GF-D8 (cell line): ENCODE measurements at places on chromosomes 7 and 10.
A peak's percentile ranks its signal among the peaks of the same experiment; 100 is the strongest.

GRCh38 chr10:11005725-11006427 is 11.8 kb upstream of the CELF2 start:
- DNase-seq, result no peak

- DNase-seq, result no peak
Observed at GRCh38 chr10:57844387-57844998, 423.2 kb downstream of the IPMK start.

DNA sequence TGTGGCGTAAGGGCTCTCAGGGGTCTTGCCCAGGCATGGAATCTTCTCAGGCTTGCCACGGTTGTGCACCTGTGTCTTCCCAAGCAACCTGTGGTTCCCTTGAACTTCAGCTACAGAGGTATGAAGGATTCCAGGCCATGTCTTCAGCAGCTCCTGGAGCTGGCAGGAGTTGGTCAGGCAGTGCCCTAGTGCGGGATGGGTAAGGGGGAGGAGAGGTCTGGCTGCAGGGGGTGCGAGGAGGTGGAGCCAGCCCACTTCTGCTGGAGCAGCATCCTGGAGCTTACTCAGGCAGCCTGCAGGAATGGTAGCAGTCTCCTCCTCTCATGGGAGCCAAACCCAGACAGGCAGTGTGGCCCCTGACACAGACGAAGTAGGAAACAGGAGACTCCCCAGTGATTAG is 3.8 kb upstream of the TRIL start:
- no peak for DNase-seq

DNA sequence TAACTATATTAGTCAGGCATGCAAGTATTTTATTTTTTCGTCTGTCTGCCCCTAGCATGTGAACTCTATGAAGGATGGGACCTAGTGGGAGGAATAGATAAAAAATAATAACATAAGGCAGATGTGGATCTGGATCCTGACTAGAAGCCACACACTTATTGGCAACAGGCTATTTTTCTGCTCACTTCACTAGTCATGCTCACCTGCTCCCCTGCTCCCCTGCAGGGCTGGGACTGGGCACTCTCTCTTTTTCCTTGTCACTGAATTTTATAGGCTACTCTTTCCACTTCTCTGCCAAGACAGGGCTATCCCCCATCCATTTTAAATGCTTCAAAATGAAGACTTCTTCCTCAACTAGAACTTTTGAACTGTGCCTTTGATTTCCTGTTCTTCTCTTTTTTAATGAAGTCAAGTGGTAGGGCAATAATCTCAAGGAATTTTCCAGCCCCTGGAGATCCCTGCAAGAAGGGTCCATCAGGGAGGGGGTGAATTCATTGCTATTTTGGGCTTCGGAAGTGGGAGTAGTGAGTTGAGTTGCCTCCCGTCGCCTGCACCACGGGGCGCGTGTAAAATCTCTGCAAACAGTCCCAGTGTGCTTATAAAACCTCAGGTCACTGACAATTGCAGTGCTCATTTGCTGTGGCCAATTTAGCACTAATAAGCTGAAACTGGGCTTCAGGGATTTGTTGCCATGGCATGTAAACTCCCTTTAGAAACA is 156.7 kb upstream of the NPVF start:
- DNase-seq, result no peak

GRCh38 chr10:129954492-129955315 is 9.4 kb downstream of the EBF3 start:
- DNase-seq, result no peak

GRCh38 chr7:133642907-133643306 is 390.0 kb downstream of the EXOC4 start:
- no peak for DNase-seq

DNA sequence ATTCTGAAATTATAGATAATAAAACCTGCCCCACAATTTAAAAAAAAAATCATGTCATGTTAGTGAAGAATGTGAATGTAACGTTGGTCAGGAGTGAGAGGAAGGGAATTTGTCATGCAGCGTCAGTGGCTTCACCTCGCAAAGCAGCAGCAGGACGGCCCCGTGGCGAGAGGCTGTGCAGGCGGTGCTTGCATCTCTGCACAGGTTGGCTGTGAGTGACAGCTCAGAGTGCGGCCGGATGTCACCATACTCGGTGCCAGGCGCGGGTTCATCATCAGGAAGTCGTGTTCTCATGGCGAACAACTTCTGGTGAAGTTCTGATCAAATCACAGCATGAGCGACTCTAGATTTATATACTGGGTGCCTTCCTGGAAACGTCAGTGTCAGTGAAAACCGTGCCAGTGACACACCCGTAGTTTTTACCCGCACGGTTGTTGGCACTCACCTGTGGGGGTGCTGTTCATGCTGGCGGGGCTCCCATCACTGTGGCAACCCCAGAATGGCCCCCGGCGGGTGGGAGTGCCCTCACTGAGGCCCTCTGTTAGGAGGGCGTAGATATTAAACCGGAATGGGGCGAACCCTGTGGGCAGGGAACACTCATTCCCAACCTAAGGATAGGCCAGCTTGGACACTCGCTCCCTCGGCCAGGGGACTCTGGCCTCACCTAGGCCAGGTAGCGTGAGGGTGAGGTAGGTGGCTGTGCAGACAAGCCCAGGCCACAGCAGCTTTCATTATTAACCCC is 120.3 kb downstream of the CYTH3 start:
- DNase-seq, result no peak

GRCh38 chr7:38660427-38661099 is 29.4 kb upstream of the AMPH start:
- DNase-seq, result peak; percentile 16

GRCh38 chr7:97167176-97167575 is 49.7 kb downstream of the SDHAF3 start:
- DNase-seq, result no peak

DNA sequence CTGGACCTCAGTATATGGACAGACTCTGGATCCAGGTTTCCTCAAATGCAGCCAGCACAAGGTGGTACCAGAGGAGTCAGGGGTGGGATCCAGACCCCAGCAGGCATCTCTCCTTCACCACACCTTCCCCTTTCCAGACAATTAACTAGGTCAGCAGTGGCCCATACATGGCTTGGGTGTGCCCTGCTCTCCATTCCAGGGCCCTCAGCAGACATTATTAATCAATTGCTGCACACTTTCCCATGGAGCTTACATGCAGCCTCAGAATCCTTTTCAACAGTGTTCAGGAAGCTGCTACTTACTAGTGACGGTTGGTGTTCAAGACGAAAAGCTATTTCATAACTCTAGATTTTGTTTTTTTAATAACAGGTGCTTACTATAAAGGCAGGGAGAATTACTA is 6.0 kb downstream of the COL13A1 start:
- DNase-seq, result no peak

GRCh38 chr7:36312064-36312914 is 77.4 kb upstream of the ANLN start:
- DNase-seq, result no peak

DNA sequence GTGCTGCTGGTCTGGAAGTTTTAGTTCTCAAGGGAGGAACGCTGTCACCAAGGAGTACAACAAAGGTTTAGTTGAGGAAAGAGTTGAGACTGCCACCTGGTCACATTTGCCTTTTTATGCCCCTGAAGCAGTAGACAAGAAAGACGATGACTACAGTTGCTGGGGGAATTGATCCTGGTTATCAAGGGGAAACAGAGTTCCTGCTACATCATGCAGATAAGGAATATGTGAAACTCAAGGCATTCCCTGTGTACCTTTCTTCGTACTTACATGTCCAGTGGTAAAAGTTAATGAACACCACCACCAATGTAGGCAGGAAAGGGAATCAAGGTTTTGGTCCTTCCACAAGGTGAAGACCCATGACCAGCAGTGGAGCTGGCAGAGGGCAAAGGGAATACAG is 31.8 kb downstream of the SLC35B4 start:
- DNase-seq, result no peak

DNA sequence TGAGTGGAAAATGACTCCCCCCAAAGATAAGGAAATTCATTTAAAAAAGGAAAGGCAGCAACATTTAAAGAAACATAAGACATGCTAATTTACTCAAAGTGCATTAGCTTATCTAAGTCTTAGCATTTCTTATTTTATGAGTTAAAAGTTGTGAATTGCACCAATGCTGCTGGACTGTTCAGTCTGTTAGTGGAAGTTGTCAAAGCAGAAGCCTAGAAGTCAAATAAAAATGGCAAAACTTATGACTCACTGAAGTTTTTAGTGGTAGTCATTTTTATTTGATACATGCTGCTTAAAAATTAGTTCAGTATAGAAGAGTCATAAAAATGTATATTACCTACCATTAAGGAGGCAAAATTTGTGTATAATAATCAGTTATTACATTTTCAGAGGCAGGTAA is 90.8 kb upstream of the FGL2 start:
- no peak for DNase-seq

- DNase-seq, result no peak
Observed at GRCh38 chr10:86071758-86072157, 294.8 kb downstream of the GRID1 start.

DNA sequence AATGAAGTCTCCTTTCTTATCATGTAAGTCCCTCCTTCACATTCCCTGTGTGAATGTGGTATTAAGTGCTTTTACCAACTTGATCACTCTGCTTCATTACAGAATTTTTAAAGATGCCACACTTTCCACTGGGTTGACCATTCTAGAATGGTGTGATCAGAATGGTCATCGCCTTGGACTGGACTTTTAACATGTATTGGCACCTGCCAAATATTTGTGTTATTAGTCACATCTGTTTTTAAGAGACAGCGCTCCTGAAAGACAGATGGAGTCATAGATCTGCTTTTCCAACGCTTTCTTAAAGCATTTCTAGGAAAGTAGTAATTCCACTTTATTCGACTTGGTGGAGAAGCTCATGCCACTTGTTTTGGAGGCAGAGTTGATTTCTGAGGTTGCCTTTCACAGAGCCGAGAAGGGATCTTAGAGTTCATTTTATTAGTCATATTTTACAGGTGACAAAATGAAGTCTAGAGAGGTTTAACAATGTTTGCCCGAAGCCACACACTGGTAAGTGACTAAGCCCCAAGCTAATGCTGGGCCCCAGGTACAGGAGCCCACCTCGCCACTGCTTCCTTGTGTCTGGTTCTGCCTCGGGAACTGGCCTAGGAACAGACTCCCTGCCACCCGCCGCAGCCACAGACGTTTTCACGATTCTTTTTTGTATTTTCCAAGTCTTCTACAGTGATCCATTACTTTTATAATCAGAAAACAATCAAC is 10.4 kb upstream of the BAMBI start:
- no peak for DNase-seq

GRCh38 chr7:126016722-126017121 is 1087.1 kb upstream of the POT1 start:
- no peak for DNase-seq

DNA sequence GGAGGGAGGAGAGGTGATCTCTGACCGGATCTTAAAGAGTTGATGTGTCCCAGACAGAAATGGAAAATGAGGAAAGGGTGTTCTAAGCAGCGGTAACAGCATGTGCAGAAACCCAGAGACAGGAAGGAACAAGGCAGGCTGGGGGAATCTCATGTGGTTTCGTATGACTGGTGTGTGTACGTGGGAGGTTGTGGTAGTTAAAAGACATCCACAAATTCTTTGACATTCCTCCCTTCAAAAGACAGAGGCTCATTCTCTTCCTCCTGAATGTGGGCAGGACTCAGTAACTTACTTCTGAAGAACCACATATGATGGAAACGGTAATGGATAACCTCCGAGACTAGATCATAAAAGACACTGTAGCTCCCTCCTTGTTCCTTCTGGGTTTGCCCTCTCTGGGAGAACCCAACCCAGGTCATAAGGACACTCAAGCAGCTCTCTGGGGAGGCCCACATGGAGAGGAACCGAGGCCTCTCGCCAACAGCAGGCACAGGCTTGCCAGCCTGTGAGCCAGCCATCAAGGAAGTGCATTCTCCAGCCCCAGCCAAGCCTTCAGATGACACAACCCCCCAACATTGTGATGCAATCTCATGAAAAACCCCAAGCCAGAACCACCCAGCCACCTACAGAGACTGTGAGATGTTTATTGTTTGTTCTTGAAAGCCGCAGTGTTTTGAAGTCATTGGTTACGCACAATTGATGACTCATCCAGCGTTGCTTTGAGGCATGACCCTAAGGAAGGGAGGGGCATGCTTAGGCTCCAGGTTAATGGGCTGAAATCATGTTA is 116.0 kb downstream of the SLIT1 start:
- peak; percentile 6 for DNase-seq

- no peak for DNase-seq
Observed at GRCh38 chr7:106420736-106421135, 136.0 kb upstream of the NAMPT start.

DNA sequence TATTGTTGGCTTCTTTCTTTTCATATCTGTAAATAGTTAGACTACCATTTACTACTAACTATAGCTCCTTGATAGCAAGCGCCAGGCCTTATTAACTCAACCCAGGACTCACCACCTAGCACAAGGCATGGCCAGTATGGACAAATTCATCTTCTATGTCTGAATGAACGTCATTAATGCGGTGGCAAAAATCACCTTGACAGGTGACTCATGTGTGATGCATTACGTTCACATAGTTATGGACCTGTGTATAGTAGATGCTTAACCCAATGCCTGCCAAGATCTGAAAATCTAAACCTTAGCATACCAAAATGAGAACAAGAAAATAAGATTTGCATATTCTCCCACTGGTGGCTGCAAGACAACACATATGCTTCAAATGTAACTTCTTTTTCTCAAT is 300.8 kb downstream of the PARD3 start:
- no peak for DNase-seq

DNA sequence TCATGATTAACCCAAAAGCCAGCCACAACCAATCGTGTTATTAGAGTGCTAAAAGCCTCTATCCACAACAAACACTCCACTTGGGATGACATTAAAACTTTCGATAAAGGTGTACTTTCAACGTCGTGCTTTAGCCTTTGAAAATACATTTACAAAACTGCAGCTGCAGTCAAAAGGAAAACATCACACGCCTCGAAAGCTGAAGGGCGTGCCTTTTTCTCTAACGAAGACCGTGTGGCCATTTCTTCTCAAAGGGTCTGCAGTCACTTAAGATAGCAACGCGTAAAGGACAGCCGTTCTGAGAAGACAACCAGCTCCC is 1.1 kb downstream of the ARHGAP12 start:
- DNase-seq, result no peak

DNA sequence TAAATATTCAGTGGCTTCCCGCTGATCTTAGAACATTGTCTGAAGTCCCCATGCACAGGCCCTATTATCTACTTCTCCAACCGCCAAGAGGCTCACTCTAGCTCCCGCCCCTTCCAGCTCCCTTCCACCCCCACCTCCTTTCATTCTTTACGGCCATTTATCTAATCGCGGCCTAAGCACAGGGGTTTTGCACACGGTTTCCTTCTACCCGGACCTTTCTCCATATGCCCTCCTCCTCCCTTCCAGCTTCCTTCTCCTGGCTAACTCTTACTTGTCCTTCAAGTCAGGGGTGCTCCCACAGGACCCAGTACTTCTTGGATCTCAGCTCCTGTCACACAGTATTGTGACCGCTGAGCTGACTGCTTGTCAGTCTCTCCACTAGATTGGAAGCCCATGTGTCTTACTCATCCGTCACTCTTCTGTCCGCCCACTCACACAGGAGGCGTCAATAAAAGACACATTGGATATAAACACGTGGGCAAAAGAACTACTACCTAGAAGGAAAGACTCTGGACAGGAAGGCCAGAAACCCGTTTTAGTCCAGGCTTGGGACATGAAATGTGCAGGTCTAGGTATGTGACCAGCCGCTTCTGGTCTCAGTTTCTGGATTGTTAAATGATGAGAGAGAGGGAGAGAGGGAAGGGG is 20.2 kb upstream of the HPS1 start:
- DNase-seq, result no peak
